Activated CD4-positive, alpha-beta memory T cell treated with anti-CD3 and anti-CD28 coated beads for 36 hours (primary cell): ENCODE measurements at places on chromosomes 6 and 20. TPM values are rescaled to one million over a fixed set of nuclear protein-coding genes. Genes with fewer than 3 reads are reported as not detected.
A peak's percentile ranks its signal among the peaks of the same experiment; 100 is the strongest.

DNA sequence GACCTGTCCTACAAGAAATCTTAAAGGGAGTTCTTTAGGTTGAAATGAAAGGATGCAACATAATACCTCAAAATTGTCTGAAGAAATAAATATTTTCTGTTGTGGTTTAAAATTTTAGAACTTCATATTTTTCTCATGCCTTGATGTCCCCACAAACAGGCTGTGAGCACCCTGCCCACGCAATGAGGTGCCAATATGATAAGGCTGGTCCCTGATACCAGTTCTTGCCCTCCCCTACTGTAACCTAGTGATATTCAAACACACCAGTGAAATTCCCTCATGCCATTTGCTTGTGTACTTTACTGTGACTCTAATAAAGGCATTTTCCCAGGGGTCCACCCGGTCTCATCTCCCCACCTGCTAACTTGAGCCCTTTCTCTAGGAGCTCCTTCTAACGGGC lies 67.3 kb upstream of the SIRPG start:
- DNase-seq = no peak
- no peak overlapping the region for H3K4me3 ChIP-seq
- no peak overlapping the region for H3K27ac ChIP-seq
- H3K27me3 ChIP-seq = no peaks in the 10 kb centered on the region
- H3K36me3 ChIP-seq = no peaks in the 10 kb centered on the region

Gene PRPH2
- total RNA-seq = not detected

DNA sequence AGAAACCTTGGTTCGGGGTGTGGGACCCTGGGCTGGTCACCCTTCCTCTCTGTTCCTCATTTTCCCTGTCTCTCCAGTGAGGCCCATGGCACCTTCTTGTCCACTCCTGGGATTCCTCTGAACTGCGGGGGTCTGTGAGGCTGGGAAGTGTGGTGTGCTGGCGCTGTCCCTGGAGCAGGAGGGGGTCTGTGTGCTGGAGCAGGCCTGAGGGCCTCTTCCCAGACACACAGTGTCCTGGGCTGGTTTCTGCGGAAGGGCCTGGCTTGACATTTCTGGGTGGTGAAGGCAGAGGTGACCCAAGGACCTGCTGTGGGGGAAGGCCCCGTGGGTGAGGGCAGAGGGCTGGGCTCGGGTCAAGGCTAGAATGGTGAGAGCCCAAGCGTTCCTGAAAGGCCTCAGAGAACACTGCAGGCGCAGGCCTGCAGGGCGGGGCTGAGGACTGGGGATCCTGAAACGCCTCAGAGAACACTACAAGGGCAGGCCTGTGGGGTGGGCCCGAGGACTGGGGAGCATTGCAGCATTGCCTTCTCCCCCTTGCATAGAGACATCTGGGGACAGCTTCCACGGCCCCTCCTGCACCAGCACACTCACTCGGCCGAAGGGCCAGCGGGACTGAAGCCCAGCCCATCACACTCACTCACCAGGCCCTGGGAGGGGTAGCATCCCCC lies 10.6 kb upstream of the BAK1 start:
- H3K4me3 ChIP-seq = no peak overlapping the region
- no peaks in the 10 kb centered on the region for H3K27me3 ChIP-seq
- H3K4me1 ChIP-seq = peaks cover 37% of the 10 kb centered on the region

Gene FABP7
- total RNA-seq = not detected

- peaks cover 1% of the 10 kb centered on the region for H3K27me3 ChIP-seq
- no peak overlapping the region for H3K27ac ChIP-seq
- H3K36me3 ChIP-seq = no peaks in the 10 kb centered on the region
- DNase-seq = no peak
Observed at GRCh38 chr20:56606174-56606945, 22.7 kb upstream of the TFAP2C start.

Gene SALL4
- not detected for total RNA-seq

Gene RBPJL
- not detected for total RNA-seq

DNA sequence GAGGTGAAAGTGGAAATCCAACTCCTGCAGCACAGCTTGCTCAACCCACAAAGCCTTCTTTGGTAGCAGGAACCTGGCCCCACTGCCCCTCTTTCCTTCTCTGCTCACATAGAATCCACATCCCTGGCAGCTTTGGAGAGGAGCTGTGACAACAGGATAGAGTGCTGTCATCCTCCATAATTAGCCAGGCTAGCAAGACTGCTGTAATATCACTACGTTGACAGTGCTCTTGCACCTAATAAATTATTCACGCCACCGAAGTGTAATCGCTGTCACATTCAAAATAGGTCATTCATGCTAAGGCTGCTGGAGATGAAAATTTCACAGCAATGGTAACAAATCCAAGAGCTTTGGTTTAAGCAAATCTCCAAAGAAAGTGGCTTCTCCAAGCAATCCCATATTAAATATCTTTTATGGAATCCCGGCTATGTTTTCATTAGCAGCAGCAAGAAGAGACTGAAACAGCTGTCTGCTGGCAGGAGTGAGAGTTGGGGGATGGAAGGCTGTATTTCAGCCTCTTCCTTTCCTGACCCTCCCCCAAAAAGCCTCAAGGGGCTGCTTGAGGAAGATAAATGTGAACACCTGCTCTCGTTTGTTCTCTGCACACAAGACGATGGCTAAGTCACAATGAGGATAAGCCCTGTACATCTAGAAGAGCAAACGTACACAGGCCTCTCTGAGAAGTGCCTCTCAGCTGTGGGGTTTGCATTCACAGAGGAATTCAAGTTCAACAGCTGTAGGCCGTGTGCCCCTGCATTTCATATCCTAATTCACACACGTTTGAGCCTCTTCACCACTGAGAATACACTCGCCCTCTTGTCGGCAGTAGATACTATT lies 16.5 kb downstream of the RIPOR2 start:
- H3K4me3 ChIP-seq = peak overlapping the region; percentile 56
- peak overlapping the region; percentile 85 for H3K27ac ChIP-seq
- H3K36me3 ChIP-seq = no peaks in the 10 kb centered on the region
- peak; percentile 51 for DNase-seq

GRCh38 chr6:75334266-75335040 lies 49.9 kb upstream of the TMEM30A start:
- DNase-seq = no peak
- peaks cover 3% of the 10 kb centered on the region for H3K27me3 ChIP-seq
- no peaks in the 10 kb centered on the region for H3K4me1 ChIP-seq
- no peaks in the 10 kb centered on the region for H3K36me3 ChIP-seq
- no peak overlapping the region for H3K27ac ChIP-seq
- H3K4me3 ChIP-seq = no peak overlapping the region

- H3K27me3 ChIP-seq = no peaks in the 10 kb centered on the region
- DNase-seq = no peak
- no peaks in the 10 kb centered on the region for H3K4me1 ChIP-seq
- no peak overlapping the region for H3K4me3 ChIP-seq
- no peaks in the 10 kb centered on the region for H3K36me3 ChIP-seq
- no peak overlapping the region for H3K27ac ChIP-seq
Observed at GRCh38 chr20:40046703-40047102, 642.3 kb downstream of the MAFB start.

Gene PSMB1
- total RNA-seq = 247 TPM

Gene ZC2HC1B
- total RNA-seq = not detected

DNA sequence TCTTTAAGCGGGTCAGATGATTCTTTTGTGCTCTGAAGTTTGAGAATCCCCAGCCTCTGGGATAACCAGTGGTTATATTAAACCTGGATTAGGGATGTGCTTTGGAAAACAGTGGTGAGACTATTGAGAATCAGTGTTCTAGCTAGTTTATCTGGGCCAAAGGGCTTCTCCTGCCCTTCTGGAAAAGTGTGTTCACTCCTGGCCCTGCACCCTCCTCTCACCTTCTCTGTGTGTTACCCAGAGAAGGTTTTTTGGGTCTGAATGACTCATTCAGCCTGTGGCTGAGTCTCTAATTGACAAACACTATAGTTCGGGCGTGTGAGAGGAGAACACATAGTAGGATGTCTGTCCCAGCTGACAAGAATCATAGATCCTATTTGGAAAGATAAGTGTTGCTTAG lies 66.7 kb downstream of the LRRC1 start:
- no peak for DNase-seq
- peaks cover 2% of the 10 kb centered on the region for H3K4me1 ChIP-seq
- no peak overlapping the region for H3K4me3 ChIP-seq
- no peaks in the 10 kb centered on the region for H3K36me3 ChIP-seq
- no peak overlapping the region for H3K27ac ChIP-seq

- H3K4me1 ChIP-seq = no peaks in the 10 kb centered on the region
- DNase-seq = no peak
- H3K27me3 ChIP-seq = no peaks in the 10 kb centered on the region
- H3K36me3 ChIP-seq = no peaks in the 10 kb centered on the region
- H3K27ac ChIP-seq = no peak overlapping the region
Observed at GRCh38 chr6:101114703-101115102, 233.6 kb upstream of the ASCC3 start.

Gene MYL9
- 0.12 TPM for total RNA-seq

Gene ATP5F1E
- 90.4 TPM for total RNA-seq
